ENCODE measurements at places on chromosomes 5 and 9.

DNA sequence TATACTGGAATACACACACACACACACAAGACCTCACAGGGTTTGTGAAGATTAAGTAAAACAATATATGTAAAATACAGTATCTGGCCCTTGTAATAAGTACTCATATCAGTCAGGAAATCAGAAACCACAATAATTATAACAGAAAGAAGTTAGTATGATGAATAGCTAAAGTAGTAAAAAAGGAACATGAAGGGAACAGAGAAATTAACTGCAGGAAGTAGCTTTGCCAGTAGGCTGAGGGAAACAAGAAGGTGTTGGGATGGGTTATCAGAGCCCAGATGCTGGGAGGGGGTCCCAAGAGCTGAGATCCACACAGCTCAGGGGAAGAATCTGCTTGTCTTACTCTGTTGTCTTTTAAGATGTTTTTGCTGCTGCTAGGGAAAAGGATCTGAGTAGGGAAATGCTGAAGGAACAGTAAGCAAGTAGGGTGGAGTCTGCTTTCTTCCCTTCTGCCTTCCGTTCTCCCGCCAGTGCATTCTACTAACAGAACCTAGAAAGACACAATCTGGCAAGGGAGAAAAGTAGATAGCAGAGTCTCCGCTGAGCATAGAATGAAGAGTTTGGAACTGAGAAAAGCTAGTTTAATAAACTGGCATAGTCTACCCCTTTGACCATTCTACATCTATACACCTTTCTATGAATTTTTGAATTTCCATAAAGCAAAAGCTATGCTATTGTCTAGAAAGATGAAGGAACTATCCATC, 55.3 kb upstream of the ALDH1A1 start:
- no peak for DNase-seq

DNA sequence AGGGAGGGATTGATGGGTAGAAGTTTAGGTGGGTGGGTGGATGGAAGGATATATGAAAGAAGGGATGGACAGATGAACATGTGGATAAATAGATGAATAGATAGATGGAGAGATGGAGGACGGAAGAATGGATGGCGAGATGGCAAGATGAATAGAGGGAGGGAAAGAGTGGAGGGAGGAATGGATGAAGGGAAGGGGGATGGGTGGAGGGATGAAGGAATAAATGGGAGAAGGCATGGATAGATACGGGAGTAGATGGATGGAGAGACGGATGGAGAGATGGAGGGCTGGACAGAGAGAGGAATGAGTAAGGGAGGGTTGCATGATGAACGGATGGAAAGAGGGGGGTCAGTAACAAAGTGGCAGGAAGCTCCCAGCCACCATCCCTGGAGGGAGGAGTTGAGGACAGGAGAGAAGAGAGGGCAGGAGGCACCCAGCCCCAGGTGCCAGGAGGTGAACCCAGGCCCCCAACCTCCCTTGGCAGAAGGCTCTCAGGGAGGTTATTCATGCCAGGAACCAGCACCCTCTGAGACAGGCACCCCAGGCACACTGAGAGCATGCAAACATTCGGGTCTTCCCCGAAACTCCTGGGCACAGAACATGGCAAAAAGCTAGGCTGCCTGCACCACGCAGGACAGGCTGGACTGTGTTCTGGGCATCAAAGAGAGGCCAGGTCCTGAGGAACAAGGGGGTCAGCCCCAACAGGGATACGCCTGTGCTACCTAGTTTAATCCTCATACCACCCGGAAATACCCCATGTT, 9.1 kb downstream of the SARDH start:
- DNase-seq = no peak

DNA sequence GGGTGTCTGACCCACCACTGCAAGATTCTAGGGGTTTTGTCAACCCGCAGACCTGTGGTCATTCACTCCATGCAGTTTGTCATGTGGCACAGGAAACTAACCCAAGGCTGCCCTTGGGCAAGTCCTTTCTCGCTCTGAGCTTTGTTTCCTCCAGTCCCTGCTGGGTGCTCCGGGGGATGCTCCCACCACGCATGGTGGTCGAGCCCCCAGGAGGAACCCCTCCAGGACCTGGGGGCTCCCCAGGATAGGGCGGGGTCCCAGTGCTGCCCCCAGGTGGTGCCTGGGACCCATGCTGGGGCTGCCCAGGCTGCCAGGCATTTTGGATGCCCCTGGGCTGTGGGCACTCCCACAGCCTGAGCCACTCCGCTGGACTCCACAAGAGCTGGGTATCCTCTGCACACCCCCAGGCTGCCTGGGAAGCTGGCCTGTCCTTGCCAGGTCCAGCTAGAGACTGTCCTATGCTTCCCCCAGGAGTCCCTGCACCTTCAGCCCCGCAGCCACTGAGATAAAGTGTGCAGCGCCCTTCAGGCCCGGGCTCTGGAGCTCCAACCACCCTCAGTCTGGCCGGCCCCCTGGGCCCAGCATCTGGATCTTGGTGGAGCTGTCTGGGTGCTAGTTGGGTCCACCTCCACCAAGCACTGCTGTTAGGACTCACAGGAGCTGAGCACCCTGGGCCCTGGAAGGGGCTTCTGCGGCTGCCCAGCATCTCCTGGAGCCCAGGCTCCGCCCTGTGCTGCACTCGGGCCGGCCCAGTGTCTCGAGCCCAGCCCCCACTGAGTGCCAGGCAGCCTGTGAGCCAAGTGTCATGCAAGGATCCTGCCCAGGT, 104.3 kb downstream of the PHF2 start:
- no peak for DNase-seq

DNA sequence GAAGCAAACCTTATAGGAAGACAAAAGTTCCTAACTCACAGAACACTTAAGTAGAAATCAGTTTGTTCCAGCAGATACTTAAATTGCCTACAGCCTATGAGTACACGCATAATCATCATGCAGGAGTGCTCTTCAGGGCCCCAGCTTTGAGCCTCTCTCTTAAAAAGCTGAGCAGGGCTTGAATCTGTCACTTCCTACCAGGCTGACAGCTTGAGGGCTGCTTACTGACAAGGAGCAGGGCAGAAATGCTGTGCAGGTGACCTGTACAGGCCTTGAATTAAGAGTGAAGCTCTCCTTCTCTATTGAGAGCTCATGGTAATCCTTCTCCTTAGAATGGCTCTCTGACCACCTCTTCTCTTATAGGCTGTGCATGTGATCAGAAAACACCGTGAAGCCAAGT, 66.5 kb upstream of the MAST4 start:
- DNase-seq = no peak
